ENCODE measurements at places on chromosomes 1 and 21.
A peak's percentile ranks its signal among the peaks of the same experiment; 100 is the strongest.

DNA sequence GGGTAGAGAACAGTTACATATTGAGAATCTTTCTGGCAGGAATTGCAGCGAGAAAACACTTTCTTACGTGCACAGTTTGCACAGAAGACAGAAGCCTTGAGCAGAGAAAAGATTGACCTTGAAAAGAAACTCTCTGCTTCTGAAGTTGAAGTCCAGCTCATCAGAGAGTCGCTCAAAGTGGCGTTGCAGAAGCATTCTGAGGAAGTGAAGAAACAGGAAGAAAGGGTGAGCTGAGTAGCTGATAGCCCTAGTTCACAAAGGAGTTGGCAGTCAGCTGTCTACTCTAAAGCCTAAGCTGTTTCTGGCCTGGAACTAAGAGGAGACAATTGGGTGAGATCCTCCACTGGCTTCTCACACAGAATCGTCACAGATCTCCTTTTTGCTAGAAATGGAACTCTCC is 20.3 kb upstream of the SH3BGRL3 start:
- no peak for DNase-seq

DNA sequence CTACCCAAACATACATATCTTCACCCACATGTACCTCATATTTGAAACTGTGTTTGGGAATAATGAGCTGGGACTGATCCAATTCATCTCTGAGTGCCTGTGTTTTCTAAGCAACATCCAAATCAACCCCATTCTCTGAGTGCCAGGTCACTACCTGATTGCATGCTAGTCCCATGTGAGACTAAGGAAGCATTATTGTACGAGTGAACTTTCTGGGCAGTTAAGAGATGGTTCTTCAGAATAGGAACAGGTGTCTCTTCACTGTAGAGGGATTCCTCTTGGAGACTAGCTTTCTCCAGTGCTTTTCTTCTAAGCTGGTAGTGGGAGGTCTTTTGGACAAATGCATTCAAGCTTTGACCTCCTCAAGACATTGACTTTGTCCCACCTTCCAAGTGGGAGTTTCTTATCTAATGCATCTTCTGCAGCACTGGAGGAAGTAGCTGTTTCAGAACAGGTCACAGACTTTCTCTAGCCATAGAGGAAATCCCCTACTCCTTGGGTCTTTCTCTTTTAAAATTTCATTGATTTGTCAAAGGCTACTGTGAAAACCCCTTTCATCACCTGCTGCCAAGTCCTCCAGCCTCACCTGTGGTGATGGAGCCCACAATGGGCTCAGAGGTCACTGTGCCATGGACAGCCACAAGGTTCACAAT is 172.0 kb upstream of the KIAA0040 start:
- no peak for DNase-seq

DNA sequence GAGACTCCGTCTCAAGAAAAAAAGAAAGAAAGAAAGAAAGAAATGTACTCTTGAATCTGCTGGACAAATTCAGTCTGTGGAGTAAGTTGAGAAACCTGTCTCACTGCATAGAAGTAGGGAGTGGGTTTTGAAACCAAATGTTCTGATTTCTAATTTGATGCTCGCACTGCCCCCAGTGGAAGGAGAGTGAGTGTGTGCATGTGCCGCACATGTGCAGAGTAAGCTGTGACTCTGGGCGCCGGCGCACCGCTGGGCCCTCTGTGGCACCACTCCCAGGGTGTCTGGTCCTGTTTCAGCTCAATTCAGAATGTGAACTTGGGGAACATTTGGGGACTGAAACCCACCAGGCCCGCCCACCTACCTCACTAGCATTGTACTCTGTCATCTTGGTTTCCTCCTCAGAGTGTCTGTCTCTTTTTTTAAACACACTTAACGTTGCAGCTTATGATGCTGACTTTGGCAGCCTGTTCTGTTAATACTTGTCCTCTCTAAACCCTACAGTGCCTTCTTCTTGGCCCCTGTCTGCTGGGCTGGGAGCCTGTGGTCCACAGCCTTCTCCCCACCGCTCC is 104.6 kb downstream of the CACNA1E start:
- DNase-seq: no peak

DNA sequence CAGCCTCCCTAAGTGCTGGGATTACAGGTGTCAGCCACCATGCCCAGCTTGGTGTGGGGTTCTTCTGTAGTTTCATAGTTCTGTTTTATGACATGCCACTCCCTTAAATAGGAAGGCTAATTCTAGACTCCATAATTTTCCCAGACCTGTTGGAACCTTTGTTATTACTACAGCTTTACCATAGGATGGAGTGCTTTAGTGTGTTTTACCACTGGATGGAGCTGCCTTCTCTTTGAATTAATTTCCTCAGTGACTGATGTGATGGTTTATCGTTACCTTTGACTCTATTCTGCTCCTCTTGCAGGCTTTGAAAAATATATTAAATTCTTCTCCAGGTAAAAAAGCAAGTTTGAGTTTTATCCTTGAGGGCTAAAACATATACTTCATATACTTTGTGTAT is 84.6 kb upstream of the NEK7 start:
- DNase-seq: no peak

GRCh38 chr1:2534687-2535441 is 4.8 kb upstream of the HES5 start:
- DNase-seq: peak; percentile 40

- DNase-seq: no peak
These were observed 81.6 kb downstream of the CCDC185 start for GRCh38 chr1:223474804-223475203.

DNA sequence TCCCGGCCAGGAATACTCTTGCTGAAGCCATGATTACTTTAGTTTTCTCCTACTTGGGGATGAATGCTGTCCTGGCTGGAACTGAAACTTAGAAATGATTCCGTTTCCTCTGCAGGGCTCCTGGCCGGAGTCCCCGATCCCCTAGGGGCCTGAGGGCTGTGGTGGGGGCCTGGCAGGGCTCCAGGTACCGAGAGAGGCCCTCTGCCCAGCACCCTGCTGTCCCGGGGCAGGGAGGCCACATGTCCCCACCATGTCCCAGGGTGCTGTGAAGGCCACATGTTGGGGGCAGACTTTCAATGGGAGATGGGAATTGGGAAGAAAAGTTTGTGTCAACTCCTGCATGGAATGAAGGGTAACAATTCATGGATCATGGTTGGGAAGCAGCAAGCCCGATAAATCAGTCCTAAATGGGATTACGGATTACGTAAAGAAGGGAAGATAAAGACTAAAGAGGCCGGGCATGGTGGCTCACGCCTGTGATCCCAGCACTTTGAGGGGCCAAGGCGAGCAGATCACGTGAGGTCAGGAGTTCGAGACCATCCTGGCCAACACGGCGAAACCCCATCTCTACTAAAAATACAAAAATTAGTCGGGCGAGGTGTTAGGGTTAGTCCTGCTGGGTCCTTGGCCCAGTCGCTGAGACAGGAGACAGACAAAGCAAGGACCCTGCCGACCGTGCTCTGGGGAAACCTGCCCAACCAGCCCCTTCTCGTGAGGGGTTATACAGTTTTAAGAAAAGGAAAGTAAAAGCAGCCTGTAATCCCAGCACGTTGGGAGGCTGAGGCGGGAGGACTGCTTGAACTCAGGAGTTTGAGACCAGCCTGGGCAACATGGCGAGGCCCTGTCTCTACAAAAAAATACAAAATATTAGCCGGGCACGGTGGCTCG is 37.6 kb downstream of the MORN1 start:
- DNase-seq: no peak

DNA sequence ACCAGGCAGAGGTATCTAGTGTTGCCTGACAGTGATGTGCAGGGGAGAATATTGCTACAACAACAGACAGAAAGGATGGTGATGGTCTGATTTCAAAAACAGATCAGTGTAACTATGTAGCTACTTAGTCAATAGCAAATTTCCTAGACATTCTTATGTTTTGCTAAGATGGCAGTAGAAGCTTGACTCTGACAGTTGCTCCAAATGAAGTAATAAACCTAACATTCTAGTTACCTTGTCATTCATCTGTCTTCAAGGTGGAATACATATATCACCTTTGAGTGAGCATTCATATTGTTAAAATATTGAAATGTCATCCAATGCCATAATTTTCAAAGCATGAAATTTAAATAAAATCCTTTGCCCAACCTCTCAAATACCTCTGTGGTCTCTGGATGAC is 617.4 kb downstream of the USP25 start:
- DNase-seq: no peak

GRCh38 chr1:199010933-199011332 is 372.1 kb downstream of the PTPRC start:
- no peak for DNase-seq

DNA sequence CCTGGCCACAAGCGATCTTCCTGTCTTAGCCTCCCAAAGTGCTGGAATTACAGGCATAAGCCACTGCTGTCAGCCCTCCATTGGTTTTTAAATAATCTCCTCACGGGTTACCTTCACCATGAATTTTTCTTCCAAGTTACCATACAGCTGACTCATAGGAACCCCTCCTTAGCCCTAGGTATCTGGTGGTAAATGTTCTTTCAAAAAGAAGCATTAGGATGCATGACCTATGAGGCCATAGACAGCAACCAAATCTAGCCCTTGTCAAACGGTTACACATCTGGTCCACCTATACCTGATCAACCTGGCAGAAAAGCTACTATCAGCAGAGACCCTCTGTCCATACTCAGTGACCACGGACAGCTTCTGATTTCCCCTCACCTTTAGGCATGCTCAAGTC is 12.7 kb upstream of the DEGS1 start:
- no peak for DNase-seq

DNA sequence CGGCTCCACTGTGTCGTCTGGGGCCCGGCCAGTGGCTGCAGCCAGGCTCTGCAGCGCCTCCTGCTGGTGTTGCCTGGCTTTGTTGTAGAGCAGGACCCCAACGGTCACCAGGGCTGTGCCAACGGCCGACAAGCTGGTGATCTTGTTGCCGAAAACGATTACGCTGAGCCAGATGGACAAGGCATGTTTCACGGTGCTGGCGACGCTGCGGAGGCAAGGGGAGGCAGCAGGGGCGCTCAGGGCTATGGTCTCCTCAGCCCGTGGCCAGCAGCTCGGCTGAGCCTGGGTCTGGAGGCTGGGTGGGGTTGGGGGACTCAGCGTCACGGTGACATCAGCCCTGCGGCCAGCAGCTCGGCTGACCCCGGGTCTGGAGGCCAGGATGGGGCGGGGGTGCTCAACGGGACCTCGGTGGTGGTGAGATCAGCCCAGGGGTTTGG is 7.0 kb upstream of the CDK11B start:
- DNase-seq: peak; percentile 3

GRCh38 chr1:41610361-41610760 is 125.9 kb upstream of the EDN2 start:
- no peak for DNase-seq

DNA sequence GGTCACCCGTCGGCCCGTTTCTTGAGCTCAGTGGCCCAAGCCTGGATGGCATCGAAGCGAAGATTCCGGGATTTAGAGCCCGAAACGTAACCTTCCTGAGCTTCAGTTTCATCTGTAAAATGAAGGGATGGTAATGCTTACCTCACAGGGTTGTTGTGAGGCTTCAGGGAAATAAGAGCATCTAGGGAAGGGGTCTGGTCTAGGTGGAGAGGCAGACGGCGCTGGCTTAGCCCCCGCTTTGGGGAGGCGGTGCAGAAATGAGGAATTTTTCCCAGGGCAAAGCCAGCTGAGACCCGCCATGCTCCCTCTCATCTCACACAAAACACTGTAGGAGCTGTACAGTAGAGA is 717 bp upstream of the MYCL start:
- no peak for DNase-seq

DNA sequence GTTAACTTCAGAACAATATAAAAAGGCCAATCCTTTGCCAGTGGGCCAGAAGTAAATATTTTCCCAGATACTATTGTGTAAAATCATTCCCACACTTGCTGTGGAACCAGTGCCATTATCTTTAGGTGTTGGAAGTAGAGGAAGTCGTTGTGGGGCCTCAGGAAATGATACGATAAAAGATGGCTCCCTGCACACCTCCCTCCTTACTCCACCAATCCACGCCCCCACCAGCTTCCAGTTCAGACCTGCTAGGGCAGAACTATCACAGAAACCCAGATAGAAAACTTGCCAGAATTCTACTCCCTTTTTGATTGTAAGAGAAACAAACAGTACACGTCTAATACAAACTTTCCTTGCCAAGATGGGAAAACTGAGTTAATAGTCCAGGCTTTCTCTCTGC is 173.0 kb upstream of the FMN2 start:
- DNase-seq: no peak

DNA sequence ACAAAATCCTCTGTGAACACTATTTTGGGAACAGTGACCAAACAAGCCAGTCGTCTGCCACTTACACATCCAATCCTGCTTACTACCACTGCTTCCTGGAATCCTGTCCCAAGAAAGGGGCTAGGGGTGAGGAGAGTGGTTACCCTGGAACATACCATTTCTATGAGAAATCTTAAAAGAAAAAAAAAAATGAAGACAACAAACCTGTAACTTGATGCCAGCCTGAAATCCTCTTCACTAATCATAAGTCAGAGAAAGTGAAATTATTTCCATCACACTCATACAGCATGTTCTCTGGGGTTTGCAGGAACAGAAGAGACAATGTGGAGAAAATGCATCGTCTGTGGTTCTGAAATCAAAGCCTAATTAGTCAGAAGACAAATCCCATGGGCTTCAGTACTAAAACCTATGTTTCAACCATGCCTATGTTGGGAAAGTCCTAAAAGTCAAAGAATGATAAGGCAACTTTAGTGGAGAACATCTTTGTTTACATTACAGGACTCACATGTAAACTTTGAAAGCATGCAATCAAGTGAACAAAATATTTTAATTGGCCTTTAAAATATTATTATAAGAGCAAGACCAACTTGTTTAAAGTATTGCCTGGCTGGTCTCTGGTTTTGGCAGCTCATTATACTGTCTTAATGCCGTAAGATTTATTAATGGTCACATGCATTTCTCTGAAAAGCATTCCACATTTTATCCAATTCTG is 220.7 kb downstream of the LTN1 start:
- DNase-seq: no peak

- peak; percentile 76 for DNase-seq
These were observed 48.5 kb downstream of the OPRD1 start for GRCh38 chr1:28860332-28861073.

DNA sequence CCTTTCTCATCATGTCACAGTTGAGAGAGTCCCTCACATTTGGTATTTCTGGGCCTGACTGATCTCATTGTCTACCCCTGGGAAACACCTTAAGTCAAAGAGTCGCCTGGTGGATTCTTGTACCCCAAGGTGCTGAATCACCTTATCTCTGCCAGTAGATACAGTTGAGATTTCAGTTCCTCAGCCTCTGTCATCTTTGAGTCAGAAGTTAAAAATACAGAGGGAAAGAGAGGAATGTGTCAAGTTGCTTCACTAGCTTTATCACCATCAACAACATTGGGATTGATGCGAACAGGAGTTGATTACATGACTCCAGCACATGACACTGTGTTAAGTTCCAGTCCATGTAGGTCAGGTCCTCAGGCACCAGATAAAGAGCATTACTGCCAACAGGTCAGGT is 513.0 kb downstream of the NUF2 start:
- DNase-seq: no peak
